ENCODE measurements at places on chromosomes 5 and 9. TPM values are rescaled to one million over a fixed set of nuclear protein-coding genes. Genes with fewer than 3 reads are reported as not detected.

Gene AJM1
- 4.4 TPM for total RNA-seq

Gene SLC36A2
- not detected for total RNA-seq

Gene C5orf52
- not detected for total RNA-seq

Gene PCDHAC2
- 2.9 TPM for total RNA-seq

Gene RIC1
- total RNA-seq: 13.4 TPM

Gene PLAC8L1
- total RNA-seq: 0.26 TPM

Gene IL13
- not detected for total RNA-seq

Gene ECPAS
- 40.5 TPM for total RNA-seq

Gene SLC31A2
- total RNA-seq: 7.0 TPM

Gene SARDH
- 0.10 TPM for total RNA-seq

Gene GGTA1
- total RNA-seq: not detected

Gene SPINK6
- not detected for total RNA-seq

Gene SLC6A7
- 0.02 TPM for total RNA-seq

Gene SLU7
- 37.2 TPM for total RNA-seq

Gene ITGA2
- 21.7 TPM for total RNA-seq

Gene ADAMTS6
- total RNA-seq: 0.10 TPM

Gene MEGF9
- total RNA-seq: 19.9 TPM

Gene CCNJL
- total RNA-seq: 13.6 TPM

Gene HTR1A
- not detected for total RNA-seq

Gene NUDT12
- total RNA-seq: 2.0 TPM

Gene CLK4
- total RNA-seq: 9.3 TPM

Gene STKLD1
- 0.71 TPM for total RNA-seq

Gene PPIC
- total RNA-seq: 16.4 TPM

Gene PALM2AKAP2
- total RNA-seq: 0.06 TPM

Gene HTR4
- total RNA-seq: not detected

Gene SPATA9
- total RNA-seq: not detected

Gene ENTREP1
- 0.43 TPM for total RNA-seq

Gene PCSK1
- total RNA-seq: 0.35 TPM

Gene PAIP1
- 103 TPM for total RNA-seq

Gene EIF4EBP3
- total RNA-seq: 2.1 TPM

Gene PSD2
- not detected for total RNA-seq

Gene C9orf153
- 0.46 TPM for total RNA-seq

Gene DDX4
- total RNA-seq: not detected

Gene C7
- not detected for total RNA-seq

Gene GARIN3
- total RNA-seq: not detected

Gene ZBTB6
- total RNA-seq: 5.4 TPM

Gene GABRA1
- total RNA-seq: not detected

Gene PLCXD3
- 0.37 TPM for total RNA-seq

Gene CATSPER3
- 0.40 TPM for total RNA-seq

Gene TNFAIP8
- total RNA-seq: 21.4 TPM

Gene ANKRD18B
- total RNA-seq: 4.6 TPM

Gene MEIKIN
- not detected for total RNA-seq

All from A549 treated with CORT108297 at 1 μM for 4 hours (cell line).